ENCODE measurements at places on chromosomes 12 and 14.

GRCh38 chr12:29581631-29582030, 84.1 kb upstream of the OVCH1 start:
- DNase-seq, result no peak

- peak; percentile 56 for DNase-seq
Observed at GRCh38 chr12:122064025-122064777, 14.4 kb upstream of the MLXIP start.

GRCh38 chr12:22709292-22709691, 84.3 kb downstream of the ETNK1 start:
- DNase-seq, result peak; percentile 29

DNA sequence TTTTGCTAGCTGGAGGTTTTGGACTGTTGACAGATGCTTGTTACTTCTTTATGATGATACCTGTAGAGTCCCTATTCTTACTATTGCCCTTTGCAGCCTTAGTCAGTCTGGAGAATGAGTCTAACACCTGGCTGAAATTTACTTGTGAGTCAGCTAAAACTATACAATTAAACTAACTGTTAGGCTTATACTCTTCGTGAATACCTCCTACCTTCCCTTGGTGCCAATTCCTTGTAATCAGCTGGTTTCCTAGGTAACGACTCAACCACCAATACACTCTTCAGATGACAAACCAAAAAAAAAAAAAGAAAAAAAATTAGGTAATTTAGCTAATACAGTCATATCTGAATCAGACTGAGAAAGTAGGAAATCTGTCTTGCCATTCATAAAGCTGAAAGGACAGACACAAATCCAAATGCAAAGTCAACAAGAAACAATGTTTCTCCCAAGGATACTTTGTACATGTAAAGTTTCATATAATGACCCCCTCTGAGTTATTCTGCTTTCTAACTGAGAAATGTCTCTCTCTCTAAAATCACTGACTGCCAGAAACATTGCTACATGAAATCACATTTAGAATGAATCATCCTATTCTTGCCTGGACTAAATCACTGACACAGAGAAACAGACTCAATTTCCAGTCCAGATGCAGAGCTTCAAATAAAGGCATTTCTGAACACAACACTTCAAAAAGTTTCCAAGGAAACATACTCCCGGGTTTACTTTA, 56.5 kb upstream of the CDKL1 start:
- DNase-seq, result no peak

DNA sequence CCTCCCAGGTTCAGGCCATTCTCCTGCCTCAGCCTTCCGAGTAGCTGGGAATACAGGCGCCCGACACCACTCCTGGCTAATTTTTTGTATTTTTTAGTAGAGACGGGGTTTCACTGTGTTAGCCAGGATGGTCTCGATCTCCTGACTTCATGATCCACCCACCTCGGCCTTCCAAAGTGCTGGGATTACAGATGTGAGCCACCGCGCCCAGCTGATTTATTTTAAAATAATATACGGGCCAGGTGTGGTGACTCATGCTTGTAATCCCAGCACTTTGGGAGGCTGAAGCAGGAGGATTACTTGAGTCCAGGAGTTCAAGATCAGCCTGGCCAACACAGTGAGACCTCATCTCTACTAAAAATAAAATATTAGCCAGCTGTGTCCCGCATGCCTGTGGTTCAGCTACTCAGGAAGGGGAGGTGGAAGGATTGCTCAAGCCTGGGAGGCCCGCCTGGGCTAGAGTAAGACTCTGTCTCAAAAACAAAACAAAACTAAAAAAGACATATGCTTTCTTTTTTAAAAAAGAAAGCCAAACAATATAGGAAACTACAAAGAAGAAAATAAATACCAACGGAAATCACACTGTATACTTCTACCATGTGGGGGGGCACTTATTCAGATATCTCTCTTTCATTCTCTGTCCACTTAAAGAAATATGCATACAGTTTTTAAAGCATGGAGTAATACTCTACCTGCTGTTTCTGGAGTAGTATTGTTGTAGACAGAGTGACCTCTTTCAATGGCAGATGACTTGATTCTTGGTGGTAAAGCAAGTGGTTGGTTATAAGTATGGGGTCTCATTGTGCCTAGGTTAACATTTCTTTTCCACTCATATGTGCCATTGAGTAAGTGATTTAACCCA, 930 bp upstream of the MIA2 start:
- no peak for DNase-seq

GRCh38 chr12:5989621-5990020, 44.6 kb upstream of the ANO2 start:
- DNase-seq, result no peak

DNA sequence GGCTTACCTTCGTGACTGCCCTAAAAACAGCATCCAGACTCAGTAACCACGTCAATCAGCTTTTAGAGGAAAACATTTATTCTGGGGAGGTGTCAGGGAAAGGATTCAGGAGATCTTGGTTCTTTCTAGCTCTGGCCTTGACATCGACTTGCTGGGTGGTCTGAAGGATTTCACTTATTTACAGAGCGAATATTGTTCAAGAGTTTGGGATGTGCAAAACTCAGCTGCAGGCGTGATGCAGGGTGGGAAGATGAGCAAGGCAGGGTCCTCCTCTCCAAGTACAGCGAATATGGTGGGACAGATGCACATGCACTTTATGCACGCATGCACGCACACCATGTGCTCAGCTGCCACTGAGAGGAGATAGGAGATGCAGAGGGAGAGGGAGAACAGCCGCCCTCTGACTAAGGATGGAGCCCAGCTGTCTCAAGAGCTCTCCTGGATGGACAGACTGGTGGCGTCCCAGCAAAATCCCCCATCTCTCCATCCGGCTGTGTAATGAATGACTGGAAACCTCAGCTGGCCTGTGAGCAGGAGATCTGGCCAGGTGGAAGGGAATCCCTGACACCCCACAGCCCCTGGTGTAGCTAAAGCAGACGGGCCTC, 24.4 kb upstream of the BDKRB1 start:
- DNase-seq, result no peak

GRCh38 chr12:11768233-11768965, 118.9 kb downstream of the ETV6 start:
- DNase-seq, result no peak

DNA sequence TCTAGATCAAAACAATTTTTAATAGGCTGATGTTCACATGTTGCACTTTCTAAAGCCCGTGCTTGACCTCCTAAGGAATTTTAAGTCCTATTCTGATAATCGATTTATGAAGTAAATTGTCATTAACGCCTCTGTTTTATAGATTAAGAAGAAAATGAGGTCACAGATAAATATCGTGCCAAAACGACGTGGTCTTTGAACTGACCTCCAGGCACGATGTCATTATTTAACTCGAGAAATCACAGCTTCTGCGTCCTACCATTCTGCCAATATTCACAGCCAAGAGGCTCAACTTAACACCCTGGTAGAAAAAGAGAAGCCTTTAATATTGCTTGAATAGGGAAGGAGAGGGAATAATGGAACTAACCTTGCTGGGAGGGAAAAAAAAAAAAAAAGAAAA, 888 bp upstream of the EEA1 start:
- DNase-seq, result no peak

DNA sequence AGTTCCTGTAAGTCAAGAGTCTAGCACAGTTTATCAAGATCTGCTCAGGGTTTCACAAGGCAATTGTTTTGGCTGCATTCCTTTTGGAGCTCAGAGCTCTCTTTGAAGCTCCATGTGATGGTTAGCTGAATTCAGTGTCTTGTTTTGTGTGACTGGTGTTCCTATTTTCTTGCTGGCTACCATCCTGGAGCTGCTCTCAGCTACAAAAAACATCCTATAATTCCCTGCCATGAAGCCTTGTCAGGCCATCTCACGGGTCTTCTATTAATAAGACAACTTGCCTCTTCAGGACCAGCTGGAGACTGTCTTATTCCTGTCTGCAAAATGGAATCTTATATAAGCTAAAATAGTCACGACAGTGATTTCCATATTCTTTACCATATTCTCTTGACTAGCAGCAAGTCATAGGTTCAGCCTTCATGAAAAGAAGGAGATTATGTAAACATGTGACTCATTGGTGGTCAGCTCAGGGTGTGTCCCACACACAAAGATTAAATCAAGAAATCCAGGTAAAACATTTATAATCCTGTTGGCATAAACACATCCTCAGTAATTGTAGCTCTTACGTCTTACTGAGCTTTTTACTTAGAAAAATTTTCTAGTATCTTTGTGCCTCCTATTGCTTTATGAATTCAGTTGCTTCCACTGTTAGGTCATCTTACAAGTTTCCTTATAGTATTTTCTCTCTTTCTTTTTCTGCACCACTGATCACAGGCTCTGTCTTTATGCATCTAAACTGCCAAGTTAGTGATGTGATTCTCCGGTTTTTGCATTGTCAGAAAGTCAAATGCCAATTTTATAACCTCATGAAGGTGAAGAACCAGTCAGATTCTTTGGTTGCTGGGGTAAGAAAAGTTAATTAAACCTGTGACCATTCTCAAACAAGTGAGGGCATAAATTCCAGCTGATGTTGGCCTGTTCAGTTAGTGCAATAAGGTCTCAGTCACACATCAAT, 378.5 kb upstream of the MGAT4C start:
- DNase-seq, result no peak

- DNase-seq, result no peak
Observed at GRCh38 chr12:111600205-111600642, 1.1 kb upstream of the ATXN2 start.

DNA sequence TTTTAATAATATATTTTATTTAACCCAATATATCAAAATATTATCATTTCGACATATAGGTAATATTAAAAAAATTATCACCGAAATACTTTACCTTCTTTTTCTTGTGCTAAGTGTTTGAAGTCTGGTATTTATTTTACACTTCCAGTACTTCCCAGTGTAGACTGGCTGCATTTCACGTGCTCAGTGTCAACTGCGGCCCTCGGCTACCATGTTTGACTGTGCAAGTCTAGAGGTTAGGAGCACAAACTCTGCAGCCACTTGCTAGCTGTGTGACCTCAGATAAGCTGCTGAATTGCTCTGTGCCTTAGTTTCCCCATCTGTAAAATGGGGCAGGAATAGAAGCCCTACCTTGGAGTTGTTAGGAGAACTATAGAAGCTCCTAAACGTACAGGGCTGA, 42.3 kb upstream of the ESRRB start:
- no peak for DNase-seq

DNA sequence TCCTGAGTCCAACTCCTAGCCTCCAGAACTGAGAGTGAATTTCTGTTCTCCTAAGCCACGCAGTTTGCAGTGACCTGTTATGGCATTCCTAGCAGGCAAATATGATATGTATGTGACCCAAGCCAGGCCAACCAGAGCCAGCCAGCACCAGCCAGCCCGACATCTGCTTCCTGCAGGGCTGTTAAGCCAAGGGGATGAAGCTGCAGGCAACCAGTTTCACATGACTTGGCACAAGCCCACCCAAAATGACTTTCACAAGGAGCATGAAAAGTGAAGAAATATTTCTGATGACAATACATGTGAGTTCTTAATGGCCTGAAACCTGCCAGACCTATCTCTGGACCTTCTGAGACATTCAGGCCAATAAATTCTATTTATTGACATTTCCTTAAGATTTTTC, 68.1 kb downstream of the ITPK1 start:
- DNase-seq, result no peak

DNA sequence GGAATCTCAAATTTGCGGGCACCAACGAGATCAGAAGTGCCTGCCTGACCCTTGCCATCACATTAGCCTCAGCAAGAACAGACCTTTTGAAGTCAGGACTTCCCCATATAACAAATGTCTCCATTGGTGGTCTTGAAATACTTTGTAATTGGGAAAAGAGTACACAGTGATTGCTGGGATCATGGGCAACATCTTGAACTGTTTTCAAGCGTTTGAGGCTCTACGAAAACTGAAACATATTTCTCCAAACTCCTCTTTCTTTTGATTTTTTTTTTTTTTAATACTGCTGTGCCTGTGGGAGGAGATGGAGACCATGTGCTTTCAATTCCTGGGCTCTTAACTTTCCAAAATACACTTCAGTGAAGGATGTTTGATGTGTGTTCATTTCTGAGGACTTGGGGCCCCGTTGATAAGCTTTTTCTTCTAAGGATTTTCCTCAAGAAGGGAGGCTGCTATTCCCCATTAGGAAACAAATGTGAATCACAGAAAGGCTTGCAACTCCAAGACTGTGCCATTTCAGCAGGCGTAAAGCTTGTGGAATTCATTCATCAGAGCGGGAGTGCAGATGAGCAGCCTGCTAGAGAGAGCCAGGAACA, 94.5 kb downstream of the TMEM132C start:
- no peak for DNase-seq

- DNase-seq, result no peak
Observed at GRCh38 chr12:76259660-76260389, 88.4 kb downstream of the BBS10 start.

GRCh38 chr12:28209782-28210181, 19.5 kb downstream of the CCDC91 start:
- no peak for DNase-seq

DNA sequence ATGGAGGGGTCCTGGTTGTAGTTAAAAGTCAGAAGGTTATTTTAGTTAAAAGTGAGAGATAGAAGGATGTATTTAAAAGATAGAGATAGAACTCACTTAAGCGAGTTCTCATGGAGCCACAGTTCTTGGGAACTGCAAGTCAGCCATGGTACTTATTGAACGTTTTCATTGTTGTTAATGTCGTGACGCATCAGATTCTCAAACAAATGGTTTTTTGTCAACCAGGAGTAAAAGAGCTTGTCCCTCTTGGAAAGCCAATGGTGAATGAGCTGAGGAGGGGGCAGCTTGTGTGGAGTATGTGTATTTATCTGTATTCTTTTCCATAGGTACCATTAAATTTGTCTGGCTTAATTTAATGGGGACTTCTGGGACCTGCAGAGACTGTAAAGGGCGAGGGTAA, 68.6 kb downstream of the FIGNL2 start:
- no peak for DNase-seq

DNA sequence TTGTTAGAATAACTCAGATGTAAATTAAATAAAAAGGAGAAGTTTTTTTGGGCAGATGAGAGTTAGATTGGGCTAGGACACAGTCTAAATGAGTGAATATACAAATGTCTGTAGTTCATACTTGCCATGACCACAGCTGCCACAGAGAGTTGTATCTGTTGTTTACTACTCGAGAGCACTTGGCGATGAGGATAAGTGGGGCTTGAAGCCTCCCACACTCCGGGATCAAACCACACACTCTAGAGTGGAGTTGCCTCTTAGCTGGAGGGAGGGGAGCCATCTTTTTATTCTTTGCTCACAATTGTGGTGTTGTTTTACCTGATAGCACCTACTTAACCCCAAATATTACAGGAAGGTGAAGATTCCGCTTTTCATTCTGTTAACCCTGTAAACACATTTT, 27.5 kb downstream of the BEST3 start:
- DNase-seq, result no peak

- DNase-seq, result no peak
Observed at GRCh38 chr14:73753887-73754795, 40.0 kb upstream of the PNMA1 start.

DNA sequence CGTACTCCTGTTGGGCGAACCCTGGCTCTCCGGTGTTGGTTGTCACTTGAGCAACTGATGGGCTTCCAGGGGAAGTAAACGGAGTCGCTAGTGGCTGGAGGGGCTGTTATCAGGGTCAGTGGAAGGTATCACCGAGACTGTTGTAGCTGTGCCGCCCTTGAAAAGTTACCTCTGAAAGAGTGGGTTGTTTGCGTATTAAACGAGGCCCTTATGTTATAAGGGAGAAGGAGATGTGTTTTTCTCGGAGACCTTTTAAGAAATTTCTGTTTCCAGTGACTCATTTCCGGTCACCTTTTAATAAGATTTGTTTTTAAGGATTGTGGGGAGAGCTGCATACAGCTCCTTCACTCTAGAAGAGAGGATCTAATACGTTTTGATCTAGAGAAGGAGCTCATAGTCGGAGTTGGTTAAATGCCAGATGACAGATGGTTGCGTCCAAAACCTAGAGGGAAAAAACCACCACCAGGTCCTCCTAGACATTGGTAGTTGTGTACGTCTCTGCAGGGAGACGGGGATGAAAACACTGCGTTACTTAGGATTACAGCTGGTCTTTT, 750 bp upstream of the DBX2 start:
- DNase-seq, result no peak

All from HuH-7.5 (cell line).